ENCODE measurements at places on chromosomes 6 and 20.

DNA sequence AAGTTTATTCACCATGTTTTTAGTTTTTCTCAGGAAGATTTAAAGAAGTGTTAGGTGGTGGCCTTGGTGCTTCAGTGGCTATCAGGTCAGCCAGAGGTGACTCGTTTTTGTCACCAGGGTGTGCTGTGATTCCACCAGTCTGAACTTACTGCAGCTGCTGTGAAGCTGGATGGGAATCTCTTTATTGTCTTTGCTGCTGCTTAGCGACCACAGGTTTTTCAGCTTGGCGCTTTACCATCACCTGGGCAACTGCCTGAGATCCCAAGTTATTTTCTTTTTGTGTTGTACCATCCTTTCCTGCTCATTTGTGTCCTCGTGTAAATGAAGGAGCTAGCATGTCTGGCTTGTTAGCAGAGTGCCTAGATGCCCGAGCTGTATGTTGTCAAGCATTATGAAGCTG, 146.9 kb downstream of the MACROD2 start:
- peak; percentile 75 for DNase-seq

GRCh38 chr6:28683945-28684538, 158.4 kb downstream of the GPX5 start:
- DNase-seq, result peak; percentile 70

GRCh38 chr6:96812077-96812703, 25.1 kb downstream of the GPR63 start:
- DNase-seq, result no peak

GRCh38 chr6:45858691-45859090, 157.0 kb downstream of the CLIC5 start:
- no peak for DNase-seq

- no peak for DNase-seq
These were observed 13.4 kb downstream of the AIG1 start for GRCh38 chr6:143074101-143074500.

GRCh38 chr20:50609438-50609989, 81.8 kb downstream of the RIPOR3 start:
- no peak for DNase-seq

DNA sequence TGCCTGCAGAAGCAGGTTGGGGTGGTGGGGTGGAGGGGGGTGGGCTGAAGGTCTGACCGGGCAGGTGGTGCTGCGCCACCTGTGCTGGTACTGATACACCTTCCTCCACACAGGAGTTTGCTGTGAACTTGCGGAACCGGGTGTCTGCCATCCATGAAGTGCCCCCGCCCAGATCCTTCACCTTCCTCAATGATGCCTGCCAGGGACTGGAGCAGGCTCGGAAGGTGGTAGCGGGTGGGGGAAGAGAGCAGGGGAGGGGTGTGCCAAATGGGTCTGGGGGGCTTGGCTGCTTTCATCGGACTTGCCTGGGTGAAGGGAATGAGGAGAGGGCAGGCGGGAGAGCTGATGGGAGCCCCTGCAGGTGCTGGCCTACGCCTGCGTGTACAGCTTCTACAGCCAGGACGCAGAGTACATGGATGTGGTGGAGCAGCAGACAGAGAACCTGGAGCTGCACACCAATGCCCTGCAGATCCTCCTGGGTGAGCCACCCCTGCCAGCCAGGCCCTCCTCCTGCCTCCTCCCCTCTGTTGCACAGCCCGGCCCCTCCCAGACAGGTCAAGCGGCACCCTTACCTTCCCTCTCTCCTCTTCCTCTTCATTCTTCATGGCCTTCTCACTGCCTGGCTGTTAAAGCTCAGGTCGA, 6.7 kb downstream of the DNPH1 start:
- no peak for DNase-seq

DNA sequence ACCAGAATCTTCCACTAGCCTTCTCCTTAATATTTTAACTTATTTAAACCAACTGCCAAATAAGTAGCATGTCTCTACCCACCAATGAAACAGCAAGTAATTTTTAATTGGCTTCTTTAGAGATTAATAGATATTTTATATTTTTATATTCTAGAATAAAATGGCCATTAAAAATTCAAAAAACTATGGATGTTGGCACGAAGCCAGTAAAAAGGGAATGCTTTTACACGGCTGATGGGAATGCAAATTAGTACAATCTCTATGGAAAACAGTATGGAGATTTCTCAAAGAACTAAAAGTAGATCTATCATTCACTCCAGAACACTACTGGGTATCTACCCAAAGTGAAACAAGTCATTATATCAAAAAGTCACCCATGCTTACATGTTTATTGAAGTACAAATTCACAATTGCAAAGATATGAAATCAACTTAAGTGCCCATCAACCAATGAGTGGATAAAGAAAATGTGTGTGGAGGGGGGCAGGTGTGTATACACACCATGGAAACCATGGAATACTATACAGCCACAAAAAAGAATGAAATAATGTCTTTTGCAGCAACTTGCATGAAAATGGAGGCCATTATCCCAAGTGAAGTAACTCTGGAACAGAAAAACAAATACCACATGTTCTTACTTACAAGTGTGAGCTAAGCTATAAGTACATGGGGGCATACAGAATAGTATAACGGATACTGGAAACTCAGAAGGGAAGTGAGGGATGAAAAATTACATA, 15.1 kb downstream of the SHPRH start:
- no peak for DNase-seq

- no peak for DNase-seq
These were observed 42.4 kb downstream of the SSR1 start for GRCh38 chr6:7270320-7271204.

DNA sequence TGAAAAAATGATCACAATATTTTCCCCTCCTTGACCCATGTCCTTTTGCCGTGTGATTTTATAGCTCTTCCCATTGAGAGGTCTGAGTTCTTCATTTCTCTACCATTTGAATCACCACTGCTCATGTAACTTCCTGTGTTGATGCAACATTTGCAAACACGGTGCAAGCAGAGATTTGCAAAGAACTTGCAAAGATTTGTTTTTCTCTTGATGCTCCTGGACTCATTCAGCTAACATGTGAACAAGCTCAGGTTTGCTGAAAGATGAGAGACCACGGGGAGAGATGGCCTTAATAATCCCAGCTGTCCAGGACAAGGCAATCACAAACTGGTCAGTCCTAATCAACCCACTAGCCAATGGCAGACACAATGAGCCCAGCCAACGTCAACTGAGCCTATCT, 8.6 kb downstream of the VNN2 start:
- DNase-seq, result no peak

GRCh38 chr6:158232316-158233213, 64.4 kb downstream of the GTF2H5 start:
- DNase-seq, result peak; percentile 51

GRCh38 chr6:159097256-159097655, 52.5 kb upstream of the TAGAP start:
- no peak for DNase-seq

DNA sequence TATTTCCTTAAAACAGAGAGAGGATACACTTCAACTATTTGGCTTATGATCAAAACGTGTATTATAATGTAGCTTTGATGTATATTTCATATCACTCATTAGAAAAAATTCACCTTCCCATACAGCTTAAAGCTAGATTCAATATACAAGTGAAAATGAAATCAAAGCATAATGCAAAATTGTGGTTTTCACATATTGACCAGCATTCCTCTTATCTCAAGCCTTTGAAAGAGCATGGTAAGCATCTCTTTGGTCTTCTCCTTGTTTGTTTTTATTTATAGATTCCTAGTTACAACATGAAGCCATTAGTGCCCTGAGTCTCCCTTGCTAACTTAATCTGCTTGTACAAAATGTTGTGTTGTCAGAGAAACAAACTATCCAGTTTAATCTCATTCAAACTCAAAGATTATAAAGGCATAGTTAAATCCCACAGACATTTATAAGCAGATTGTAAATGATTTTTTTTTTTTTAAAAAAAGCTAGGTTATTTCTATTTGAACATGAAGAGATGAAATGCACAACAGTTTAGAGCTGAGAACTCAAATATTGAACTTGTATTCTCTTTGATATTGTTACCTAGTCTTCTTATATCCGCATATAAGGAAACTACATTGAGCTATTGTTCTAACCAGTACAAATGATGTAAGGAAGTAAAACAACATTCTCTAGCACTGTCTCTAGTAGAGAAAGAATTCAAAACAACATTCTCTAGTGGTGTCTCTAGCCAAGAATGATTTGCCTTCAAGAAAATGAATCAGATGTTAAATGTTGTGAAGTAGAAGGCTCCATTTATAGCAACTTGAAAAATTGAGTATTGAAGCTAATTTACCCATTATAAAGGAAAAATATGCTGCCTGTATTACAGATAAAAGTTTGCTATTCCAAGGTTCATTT, 31.2 kb upstream of the SMIM28 start:
- no peak for DNase-seq

DNA sequence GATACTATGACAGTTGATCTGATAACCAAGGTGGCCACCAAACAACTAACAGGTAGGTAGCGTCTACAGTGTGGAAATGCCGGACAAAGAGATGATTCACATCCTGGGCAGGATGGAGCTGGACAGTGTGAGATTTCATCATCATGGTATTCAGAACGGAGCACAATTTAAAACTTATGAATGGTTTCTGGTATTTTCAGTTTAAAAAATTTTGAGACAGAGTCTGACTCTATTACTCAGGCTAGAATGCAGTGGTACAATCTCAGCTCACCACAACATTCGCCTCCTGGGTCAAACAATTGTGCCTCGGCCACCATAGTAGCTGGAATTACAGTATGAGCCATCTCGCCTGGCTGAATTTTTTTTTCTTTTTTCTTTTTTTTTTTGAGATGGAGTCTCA, 43.8 kb downstream of the CEP57L1 start:
- DNase-seq, result peak; percentile 65

- DNase-seq, result no peak
These were observed 36.3 kb upstream of the SLCO4A1 start for GRCh38 chr20:62606016-62606415.

GRCh38 chr20:431012-431904, 23.2 kb downstream of the RBCK1 start:
- DNase-seq, result peak; percentile 91

- no peak for DNase-seq
These were observed 201.4 kb upstream of the ID4 start for GRCh38 chr6:19635728-19636127.

DNA sequence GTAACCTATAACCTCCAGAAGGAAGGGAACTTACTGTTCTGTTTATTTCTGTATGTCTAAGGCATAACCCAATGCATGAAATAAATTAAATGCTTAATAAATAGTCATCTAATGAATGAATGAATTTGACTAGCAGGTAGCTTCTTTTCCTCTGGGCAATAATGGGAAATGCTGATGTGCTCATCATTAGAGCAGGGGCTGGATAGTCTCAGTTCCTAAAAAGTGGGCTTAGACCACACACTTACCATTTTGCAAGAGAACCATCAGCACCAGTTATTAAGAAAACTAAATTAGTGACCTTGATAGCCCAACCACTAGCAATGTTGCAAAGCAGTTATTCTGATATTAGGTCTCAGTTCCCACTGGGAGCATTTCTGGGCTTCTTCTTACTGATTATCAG, 449.7 kb downstream of the CDC5L start:
- no peak for DNase-seq

DNA sequence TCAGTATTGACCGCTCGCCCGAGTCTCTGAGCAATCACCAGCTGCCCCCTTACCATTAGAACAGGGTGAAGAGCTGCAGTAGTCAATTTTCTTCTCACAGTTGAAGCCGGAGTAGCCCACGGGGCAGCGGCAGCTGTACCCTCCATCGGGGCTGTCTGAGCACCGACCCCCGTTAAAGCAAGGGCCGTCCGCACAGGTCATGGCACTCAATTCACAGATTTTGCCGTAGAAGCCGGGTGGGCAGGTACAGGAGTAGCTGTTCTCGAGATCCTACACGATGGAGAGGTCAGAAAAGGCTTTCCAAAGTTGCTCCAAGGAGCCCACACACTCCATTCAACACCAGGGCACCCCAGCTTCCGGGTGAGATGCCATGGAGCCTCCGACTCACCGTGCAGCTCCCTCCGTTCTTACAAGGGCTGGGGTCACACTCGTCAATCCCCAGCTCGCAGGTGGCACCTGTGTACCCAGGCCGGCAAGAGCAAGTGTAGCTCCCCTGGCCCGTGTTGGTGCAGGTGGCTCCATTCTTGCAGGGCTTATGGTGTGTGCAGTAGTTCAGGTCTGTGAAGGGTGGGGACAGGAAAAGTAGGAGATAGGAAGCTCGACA, 5.9 kb downstream of the DLL1 start:
- no peak for DNase-seq

GRCh38 chr20:11008444-11009033, 334.7 kb upstream of the JAG1 start:
- no peak for DNase-seq

- DNase-seq, result no peak
These were observed 26.4 kb upstream of the PHACTR3 start for GRCh38 chr20:59577809-59578435.

GRCh38 chr6:11241793-11242201, 9.3 kb upstream of the NEDD9 start:
- DNase-seq, result no peak

- DNase-seq, result peak; percentile 70
These were observed 10.8 kb upstream of the BTBD3 start for GRCh38 chr20:11906626-11907480.

DNA sequence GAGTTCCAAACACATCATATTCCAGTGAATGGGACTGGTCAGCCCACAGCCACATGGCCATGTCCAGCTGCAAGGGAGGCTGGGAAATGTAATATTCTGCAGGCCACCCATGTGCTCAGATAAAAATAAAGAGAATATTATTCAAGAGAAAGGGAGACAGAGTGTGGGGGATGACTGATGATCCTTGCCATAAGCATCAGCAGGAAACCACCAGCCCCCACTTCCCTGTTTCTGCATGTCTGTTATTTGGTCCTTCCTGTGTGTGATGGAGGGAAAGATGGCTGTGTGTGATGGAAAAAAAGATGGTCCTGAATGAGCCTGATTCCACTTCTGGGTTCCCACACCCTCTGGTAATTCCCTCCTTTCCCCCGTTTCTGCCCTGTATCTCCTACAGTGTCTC, 13.1 kb upstream of the RSPO4 start:
- no peak for DNase-seq

DNA sequence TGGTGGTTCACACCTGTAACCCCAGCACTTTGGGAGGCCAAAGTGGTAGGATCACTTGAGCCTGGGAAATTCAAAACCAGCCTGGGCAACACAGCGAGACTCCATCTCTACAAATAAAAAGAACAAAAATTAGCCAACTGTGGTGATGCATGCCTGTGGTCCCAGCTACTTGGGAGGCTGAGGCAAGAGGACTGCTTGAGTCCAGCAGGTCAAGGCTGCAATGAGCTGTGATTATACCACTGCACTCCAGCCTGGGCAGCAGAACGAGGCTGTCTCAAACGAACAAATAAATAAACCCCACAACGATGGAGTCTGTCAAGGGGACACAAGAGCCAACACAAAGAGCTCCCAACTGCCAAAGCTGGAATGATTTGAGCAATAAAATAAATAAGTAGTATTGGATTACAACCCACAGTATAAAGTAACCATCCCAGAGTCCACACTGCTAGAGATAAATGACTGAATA, 13.5 kb downstream of the ZMYND8 start:
- no peak for DNase-seq

GRCh38 chr6:72133324-72133723, 247.0 kb downstream of the RIMS1 start:
- no peak for DNase-seq

GRCh38 chr20:57618764-57619050, 1.5 kb downstream of the ZBP1 start:
- no peak for DNase-seq

GRCh38 chr20:36496707-36497669, 44.3 kb upstream of the MYL9 start:
- DNase-seq, result no peak

GRCh38 chr6:16102208-16102607, 26.7 kb upstream of the MYLIP start:
- no peak for DNase-seq

- DNase-seq, result no peak
These were observed 2.8 kb upstream of the COX7A2 start for GRCh38 chr6:75246386-75246785.

- peak; percentile 50 for DNase-seq
These were observed 106.8 kb downstream of the GJA10 start for GRCh38 chr6:90000864-90001731.
